ENCODE measurements at places on chromosomes 13 and 19.

DNA sequence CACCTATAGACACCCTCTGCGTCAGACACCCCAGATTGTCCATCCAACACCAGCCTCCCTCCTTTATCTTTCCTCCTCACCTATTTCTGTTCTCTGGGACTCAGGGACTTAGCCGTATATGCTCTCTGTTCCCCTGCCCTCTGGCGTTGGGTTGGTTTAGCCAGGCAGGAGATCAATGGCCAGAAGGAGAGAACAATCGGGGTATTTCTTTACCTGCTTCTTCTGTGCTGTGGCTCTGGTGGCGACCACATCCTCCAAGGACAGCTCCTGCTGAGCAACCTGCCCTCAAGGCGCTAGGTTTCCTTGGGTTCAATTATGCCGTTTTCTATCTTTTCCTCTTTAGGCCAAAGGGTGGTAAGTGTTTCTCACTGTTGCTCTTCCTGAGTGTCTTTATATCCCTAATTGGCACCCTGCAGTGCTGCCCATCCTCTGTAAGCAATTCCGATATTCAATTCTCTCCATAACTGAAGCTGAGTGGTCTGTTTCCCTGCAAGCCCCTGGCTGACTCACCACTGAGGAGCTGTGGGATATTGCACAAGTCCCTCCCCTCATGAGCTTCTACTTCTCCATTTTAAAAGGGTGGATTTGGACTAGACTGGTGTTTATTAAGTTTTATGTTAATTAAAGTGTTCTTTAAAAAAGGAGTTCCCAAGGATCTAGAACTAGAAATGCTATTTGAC lies 63.7 kb upstream of the TMTC4 start:
- DNase-seq = no peak

GRCh38 chr13:109881347-109881725 lies 95.0 kb upstream of the IRS2 start:
- DNase-seq = no peak

DNA sequence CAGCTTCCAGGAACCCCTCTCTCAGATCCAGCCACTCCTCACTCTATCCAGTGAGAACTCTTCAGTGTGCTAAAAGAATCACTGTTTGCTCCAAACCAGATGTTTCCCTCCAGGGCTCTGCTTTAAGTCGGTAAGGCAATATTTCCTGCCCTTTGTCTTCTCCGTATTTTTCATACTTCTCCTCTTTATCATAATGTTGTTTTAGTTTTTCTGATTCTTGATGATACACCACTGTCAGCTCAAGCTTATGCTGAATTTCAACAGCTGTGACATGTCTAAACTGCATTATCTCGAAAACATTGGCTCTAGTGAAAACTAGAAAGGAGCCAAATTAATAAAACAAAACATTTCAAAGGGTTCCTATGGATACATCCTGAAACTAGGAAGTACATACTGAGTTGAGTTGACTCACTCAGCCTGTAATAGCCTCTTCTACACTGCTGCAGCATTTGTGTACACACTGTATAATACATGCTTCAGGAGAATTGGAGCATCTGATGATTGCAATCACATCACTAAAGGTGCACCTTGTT lies 39.8 kb downstream of the GPR180 start:
- DNase-seq = no peak

GRCh38 chr19:19032420-19033175 lies 719 bp downstream of the SUGP2 start:
- DNase-seq = peak; percentile 71

- DNase-seq = no peak
These were observed 85.2 kb downstream of the ATP11A start for GRCh38 chr13:112774829-112775565.

DNA sequence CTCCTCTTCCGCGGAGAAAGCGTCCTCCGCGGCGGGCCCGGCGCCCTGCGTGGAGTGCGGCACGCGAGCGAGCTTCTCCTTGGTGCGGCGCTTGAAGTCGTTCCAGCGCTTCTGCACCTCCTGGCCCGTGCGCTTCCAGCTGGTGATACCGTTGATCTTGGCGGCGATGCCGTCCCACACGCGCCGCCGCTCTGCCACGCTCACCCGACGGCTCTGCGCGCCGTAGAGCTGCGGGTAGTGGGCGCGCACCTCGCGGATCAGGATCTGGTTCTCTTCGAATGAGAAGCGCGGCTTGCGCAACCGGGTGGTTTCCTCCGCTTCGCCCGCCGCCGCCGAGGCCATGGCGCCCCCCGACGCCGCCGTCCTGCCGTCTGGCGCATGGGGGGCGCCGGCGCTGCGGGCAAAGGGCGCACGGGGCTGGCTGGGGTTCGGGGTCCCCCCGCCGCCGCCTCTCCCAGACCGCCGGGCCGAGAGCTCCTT lies 941 bp downstream of the MYPOP start:
- DNase-seq = no peak

DNA sequence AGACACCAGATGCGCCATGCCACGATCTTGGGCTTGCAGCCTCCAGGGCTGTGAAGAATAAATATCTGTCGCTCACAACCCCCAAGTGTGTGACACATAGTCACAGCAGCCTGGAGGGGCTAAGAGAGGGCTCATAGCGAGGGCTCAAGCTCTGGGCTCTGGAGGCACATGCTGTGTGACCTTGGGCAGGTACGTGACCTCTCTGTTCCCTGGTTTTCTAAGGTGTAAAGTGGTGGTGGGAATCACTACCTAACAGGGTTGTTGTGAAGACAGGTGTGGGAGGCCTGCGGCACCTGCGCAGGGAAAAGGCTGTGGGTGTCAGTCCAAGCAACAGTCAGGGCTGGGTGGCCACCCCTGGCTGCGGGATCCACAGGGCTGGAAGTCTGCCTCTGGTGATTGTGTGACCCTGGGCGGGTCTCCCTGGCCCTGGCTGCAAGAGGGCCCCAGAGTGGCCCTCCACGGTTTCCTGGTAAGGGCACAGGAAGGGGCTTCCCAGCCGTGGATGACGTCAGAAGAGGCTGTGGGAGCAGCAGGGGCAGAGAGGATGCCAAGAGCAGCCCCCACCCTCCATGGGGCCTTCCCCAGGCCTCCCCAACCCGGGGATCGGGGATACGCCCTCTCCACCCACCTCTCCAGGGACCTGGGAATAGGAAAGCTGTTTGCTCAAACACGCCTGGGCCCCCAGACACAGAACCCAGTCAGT lies 218.8 kb upstream of the SGCG start:
- DNase-seq = no peak

DNA sequence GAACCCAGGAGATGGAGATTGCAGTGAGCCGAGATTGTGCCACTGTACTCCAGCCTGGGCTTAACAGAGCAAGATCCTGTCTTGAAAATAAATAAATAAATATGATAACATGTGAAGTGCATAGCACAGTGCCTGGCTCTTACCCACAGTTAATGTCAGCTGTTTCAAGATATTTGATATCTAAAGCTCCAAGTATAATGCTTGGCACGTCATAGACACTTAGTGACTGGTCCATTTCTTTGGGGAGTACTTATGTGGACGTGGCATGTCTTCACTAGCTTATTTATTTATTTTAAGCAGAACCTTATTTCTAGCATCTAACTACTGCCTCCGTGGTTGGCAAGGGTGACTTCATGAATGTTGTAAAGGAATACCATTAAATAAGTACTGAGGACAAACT lies 18.8 kb downstream of the GARRE1 start:
- no peak for DNase-seq

DNA sequence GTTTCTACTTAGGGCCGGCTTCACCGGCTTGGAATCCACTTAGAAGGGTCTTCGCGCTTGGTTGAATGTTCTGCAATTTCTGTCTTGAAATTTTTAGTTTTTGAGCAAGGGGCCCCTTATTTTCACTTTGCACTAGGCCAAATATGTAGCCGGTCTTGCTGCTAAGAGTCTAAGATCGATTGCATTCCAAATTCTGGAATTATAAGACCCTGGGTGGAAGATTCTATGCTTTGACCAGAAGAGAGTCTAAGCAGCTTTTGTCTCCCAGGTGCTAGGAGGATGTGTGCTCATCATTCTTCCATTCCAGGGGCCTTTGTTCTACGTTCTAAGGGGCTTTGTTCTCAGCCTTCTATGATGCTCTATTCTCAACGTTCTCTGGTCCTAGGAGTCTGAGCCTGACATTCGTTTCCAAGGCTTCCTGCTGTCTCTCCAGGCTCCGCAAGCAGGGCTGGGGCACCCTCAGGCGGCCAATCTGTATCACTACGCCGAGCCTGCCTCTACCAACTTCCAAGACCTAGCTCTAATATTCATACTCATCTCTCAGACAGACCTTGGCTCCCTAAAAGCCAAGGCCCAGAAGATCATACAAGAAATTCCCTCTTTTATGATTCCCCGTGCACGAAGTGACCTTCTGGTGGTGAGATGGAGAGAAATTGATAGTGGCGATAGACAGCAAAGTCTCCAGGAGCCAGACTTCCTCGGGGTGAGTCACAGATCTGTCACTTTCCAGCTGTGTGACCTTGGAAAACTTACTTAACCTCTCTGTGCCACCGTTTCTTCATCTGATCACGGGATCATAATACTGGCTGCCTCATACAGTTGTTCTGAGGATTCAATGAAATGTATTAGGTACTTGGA lies 982 bp upstream of the DACT3 start:
- peak; percentile 88 for DNase-seq

DNA sequence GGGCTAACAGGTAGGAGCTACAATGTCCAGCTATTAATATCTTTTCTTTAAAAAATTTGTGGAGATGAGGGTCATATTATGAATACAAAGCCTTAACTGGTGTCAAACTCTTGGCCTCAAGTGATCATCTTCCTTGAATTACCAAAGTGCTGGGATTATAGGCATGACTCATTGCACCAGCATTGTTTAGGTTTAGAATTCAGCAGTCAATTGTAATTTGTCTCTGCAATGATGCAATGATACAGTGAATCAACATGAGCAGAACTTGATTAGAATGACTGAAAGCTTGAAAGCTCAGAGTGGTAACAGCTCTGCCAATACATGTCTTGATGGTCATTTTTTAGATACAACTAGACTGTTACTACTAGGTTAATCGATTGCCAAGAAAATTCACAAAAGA lies 752.8 kb upstream of the MIR17HG start:
- no peak for DNase-seq

DNA sequence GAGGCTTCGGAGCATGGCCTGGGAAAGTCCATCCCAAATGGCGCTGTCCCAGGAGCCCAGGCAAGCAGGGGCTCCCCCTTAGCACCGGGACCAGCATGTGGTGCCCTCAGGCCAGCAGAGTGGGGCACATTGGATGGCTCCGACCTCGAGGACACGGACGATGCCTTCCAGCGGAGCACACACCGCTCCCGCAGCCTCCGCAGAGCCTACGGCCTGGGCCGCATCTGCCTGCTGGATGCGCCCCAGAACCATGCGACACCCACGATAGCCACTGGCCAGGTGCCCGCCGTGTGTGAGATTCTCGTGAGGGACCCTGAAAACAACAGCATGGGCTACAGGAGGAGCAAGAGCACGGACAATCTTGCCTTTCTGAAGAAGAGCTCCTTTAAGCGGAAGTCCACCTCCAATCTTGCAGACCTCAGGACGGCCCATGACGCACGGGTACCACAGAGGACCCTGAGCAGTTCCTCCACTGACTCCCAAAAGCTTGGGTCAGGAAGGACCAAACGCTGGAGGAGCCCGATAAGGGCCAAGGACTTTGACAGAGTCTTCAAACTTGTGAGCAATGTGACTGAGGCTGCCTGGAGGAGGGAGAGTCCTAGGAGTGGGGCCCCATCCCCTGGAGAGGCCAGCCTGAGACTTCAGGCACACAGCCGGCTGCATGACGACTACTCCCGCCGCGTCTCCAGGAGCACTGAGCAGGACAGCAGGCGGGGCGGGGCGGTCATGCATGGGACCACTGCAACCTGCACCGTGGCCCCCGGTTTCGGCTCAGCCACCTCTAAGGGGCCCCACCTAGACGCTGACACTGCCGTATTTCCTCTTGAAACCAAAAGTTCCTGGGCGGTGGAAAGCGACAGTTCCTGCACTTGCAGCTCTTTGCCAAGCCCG lies 63.1 kb downstream of the SPATA13 start:
- no peak for DNase-seq

GRCh38 chr19:42542791-42543190 lies 14.5 kb upstream of the CEACAM1 start:
- no peak for DNase-seq

GRCh38 chr19:15240515-15240914 lies 8.3 kb upstream of the EPHX3 start:
- DNase-seq = no peak

- no peak for DNase-seq
These were observed 42.9 kb downstream of the CAB39L start for GRCh38 chr13:49400755-49401659.

DNA sequence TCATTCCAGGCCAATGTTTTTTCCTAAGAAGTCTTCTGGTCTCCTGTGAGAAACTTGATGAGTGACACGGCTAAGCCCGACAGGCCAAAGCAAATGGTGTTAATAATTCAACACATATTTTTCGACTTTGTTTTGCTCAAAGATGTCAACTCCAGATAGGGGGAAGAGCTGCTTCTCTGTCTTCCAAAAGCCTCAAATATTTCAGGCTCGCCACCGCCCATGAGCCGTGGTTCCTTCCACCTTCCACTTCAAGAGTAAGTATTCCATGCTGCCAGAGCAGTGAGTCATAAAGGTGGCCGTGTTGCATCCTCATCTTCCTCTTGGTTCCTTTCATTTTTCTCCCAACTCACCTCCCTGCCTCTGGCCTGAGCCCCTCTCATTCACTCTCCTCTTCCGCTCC lies 272.6 kb downstream of the EFNB2 start:
- no peak for DNase-seq

DNA sequence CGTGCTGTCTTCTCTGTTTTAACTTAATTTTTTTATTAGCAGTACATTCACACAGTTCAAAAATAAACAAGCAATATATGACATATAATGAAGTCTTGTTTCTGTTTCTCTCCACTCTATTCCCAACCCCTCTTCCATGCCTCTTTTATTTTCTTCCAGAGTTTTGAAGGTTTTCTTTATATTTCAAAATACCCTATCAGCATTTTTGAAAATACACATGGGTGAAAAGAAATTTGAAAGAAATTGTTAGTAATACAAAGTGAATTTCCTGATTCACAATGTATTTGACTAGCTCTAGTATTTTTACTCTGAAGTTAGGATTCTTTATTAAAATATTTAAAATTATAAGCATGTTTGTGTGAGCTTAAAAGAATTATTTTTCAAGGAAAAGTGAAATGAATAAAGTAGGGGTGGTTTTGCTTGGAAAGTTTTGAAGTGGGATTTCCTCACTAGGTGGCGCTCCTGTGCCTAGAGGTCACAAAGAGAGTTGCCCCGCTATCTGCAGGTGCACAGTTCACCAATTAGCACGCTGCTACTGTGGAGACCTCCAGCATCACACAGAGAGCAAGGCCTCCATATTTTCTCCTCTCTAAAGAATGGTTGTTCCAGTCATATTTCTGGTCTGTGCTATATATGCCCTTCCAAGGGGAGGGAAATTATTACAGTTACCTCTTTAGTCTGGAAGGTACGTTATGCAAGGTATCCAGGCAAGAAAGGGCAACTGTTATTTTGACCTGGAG lies 37.6 kb downstream of the SOX21 start:
- DNase-seq = peak; percentile 31

- no peak for DNase-seq
These were observed 6.8 kb upstream of the ANKRD10 start for GRCh38 chr13:110921695-110922094.

- DNase-seq = no peak
These were observed 10.1 kb upstream of the SHISA2 start for GRCh38 chr13:26061947-26062346.

Data from NCI-H1694 treated with DMSO at 0.1 percent for 48 hours (cell line).